ENCODE measurements at places on chromosomes 5 and 9. TPM values are rescaled to one million over a fixed set of nuclear protein-coding genes. Genes with fewer than 3 reads are reported as not detected.

DNA sequence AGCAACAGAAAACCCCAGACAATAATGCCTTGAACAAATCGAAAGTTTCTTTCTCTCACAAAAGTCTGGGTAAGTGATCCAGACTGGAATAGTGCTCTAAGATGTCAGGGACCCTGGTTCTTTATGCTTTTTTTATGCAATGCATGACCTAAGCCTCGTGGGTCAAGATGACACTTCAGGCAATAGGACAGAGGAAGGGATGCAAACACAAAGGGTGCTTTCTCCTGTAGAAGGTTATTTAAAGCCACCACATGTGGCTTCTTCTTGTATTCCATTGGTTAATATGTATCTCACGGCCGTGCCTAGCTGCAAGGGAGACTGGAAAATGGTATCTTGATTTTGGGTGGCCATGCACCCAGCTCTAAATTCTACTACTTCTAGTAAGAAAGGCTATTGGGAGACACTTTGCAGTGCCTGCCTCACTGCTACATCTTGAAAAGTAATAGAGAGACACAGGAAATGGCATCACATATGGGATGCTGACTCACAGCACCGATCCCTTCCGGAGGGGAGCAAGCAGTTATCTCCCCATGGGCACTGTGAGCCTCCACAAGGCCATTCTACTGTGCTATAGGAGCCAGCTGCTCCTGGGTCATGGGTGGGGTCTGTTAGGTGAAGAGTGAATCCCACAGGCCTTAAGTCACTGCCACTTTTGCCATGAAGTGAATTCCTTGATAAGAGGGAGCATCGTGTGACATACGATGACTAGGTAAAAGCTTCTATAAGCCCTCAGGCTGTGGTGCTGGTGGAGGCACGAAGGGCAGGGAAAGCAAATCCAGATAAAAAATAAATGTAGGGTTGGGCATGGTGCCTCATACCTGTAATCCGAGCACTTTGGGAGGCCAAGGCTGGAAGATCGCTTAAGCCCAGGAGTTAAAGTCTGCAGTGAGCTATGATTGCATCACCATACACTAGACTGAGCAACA, 32.5 kb upstream of the RAB14 start:
- no peaks in the 10 kb centered on the region for H3K36me3 ChIP-seq
- no peak overlapping the region for H3K27ac ChIP-seq
- H3K4me3 ChIP-seq = no peak overlapping the region
- DNase-seq = no peak

DNA sequence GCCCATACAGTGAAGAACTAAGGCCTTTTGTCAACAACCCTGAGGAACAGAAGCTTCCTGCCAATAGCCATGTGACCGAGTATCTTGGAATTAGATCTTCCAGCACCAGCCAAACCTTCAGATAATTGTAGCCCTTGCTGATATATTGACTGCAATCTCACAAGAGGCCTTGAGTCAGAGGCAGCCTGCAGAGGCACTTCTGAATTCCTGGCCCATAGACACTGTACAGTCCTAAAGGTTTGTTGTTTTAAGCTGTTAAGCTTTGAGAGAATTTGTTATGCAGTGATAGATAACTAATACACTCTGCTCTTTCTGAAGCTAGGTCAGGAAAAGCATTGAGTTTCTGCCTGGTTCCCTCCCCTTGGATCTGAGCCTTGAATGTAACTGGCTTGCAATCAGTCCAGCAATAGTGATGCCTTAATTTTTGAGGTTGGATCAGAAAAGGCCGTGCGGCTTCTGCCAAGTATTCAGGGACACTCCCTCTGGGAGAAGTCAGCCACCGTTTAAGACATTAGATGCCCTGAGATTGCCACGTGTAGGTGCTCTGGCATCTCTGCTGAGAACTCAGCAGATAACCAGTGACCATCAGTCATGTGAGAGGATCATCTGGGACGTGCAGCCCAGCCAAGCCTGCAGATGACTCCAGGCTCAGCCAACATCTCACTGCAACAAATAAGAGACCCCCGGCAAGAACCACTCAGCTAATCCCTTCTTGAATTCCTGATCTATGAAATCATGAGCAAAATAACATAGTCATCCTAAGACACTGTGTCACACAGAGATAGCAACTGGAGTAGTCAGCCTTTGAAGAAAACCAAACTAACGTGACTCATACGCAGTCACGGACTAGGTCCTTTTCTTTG, 126.8 kb upstream of the STC2 start:
- H3K27ac ChIP-seq = no peak overlapping the region
- no peak for DNase-seq
- H3K4me3 ChIP-seq = no peak overlapping the region
- H3K27me3 ChIP-seq = no peaks in the 10 kb centered on the region
- H3K36me3 ChIP-seq = no peaks in the 10 kb centered on the region

DNA sequence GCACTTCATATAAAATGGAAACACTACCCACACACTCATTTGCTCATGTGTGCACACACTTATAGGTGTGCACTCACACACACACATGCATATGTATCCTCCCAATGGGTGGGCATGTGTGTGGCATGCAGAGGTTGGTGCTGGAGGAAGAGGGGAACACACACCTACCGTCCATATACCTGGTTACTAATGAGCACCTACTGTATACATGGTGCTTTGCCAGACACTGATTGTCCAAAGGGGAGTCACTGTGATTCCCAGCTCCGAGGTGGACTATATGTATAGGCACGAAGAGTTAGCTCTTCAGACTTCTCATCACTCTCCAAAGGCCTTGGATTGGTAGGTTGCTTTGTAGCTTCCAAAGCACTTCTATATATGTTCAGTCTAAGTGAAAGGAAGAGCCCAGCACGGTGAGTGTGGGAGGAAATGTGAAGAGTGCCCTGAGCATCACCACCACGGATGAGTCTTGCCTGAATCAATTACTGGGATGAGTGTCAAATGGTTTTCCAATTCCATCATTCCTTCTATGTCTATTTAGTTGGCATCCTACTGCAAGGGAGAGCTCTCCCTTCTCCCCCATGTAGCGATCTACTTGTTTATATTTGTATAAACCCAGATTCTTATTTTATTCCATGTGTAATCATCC, 12.6 kb upstream of the ERGIC1 start:
- H3K27me3 ChIP-seq = no peaks in the 10 kb centered on the region
- H3K4me1 ChIP-seq = peaks cover 1% of the 10 kb centered on the region
- no peak for DNase-seq

Gene GDNF
- total RNA-seq = 0.60 TPM

- no peak for DNase-seq
- H3K27ac ChIP-seq = no peak overlapping the region
- H3K4me3 ChIP-seq = no peak overlapping the region
- H3K36me3 ChIP-seq = no peaks in the 10 kb centered on the region
- no peaks in the 10 kb centered on the region for H3K27me3 ChIP-seq
Observed at GRCh38 chr5:138559937-138560336, 15.3 kb downstream of the HSPA9 start.

GRCh38 chr5:4036861-4037260, 441.2 kb downstream of the IRX1 start:
- H3K27me3 ChIP-seq = no peaks in the 10 kb centered on the region
- H3K4me1 ChIP-seq = no peaks in the 10 kb centered on the region
- no peak overlapping the region for H3K4me3 ChIP-seq
- no peak for DNase-seq
- no peak overlapping the region for H3K27ac ChIP-seq
- no peaks in the 10 kb centered on the region for H3K36me3 ChIP-seq

Gene DIPK1B
- total RNA-seq = 5.4 TPM

GRCh38 chr5:149323621-149324205, 21.6 kb upstream of the GRPEL2 start:
- no peak for DNase-seq
- H3K27ac ChIP-seq = no peak overlapping the region
- H3K4me1 ChIP-seq = peaks cover 7% of the 10 kb centered on the region
- no peak overlapping the region for H3K4me3 ChIP-seq
